ENCODE measurements at places on chromosomes 16 and 17. TPM values are rescaled to one million over a fixed set of nuclear protein-coding genes. Genes with fewer than 3 reads are reported as not detected.

The TP53TG3F gene
- total RNA-seq, result not detected

The PPY gene
- total RNA-seq, result not detected

The KCTD19 gene
- total RNA-seq, result 0.31 TPM

The OTOP2 gene
- not detected for total RNA-seq

The CMTM2 gene
- total RNA-seq, result not detected

The MARCHF10 gene
- total RNA-seq, result 0.62 TPM

The KRTAP3-1 gene
- total RNA-seq, result not detected

The KRT12 gene
- total RNA-seq, result not detected

The APOBR gene
- total RNA-seq, result not detected

The TSPOAP1 gene
- total RNA-seq, result 30.1 TPM

The CX3CL1 gene
- total RNA-seq, result 2.5 TPM

The KRTAP4-7 gene
- not detected for total RNA-seq

The TBX21 gene
- not detected for total RNA-seq

The JPH3 gene
- total RNA-seq, result 56.0 TPM

The LHX1 gene
- not detected for total RNA-seq
